ENCODE measurements at places on chromosomes 1 and 21.
A peak's percentile ranks its signal among the peaks of the same experiment; 100 is the strongest.

- DNase-seq = no peak
Measured at GRCh38 chr1:33560680-33561079, 88.2 kb downstream of the ZSCAN20 start.

- peak; percentile 90 for DNase-seq
Measured at GRCh38 chr1:86395751-86396497, at the start of gene ODF2L. TSS of gene ODF2L (minus strand) at chr1:86396323. CDS start at chr1:86387027, 9,296 bp downstream.

DNA sequence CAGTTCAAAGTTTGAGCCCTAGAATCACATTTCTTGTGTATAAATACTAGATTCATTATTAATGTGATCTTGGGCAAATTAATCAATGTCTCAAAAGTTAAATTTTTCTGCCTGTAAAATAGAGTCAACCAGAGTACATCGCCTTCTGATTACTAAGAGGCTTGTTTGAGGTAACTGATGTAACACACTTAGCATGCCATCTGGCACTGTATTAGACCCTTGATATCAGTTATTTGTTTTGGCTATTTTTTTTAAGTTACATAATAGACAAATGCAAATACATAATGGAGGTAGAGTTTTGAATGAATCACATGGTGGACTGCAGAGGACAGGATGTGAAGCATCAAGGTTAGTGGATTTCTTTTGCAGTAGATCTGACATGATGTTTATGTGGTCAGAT is 298.4 kb downstream of the ADGRL2 start:
- DNase-seq = no peak

- peak; percentile 74 for DNase-seq
Measured at GRCh38 chr1:84688463-84689061, 1.7 kb downstream of the SSX2IP start.

- DNase-seq = no peak
Measured at GRCh38 chr1:90393025-90393424, 324.1 kb downstream of the BARHL2 start.

DNA sequence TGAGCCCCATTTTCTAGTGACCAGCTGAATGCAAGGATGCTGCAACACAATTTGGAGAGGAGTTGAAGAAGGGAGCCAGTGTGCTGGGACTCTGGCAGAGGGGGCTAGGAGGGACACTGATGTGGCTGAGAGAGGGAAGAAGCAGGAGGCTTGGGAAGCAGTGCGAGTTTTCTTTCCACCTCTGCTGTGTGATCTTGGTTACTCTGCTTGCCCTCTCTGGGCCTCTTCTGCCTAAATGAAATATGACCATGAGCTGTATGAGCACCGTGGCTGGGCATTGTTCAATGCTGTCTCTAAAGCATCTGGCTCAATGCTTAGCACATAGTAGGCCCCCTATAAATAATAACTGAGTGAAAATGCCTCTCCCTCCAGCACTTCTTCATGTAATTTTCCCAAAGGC is 65.3 kb upstream of the PAX7 start:
- no peak for DNase-seq

GRCh38 chr1:3690282-3691065 is 38.2 kb downstream of the TP73 start:
- no peak for DNase-seq

DNA sequence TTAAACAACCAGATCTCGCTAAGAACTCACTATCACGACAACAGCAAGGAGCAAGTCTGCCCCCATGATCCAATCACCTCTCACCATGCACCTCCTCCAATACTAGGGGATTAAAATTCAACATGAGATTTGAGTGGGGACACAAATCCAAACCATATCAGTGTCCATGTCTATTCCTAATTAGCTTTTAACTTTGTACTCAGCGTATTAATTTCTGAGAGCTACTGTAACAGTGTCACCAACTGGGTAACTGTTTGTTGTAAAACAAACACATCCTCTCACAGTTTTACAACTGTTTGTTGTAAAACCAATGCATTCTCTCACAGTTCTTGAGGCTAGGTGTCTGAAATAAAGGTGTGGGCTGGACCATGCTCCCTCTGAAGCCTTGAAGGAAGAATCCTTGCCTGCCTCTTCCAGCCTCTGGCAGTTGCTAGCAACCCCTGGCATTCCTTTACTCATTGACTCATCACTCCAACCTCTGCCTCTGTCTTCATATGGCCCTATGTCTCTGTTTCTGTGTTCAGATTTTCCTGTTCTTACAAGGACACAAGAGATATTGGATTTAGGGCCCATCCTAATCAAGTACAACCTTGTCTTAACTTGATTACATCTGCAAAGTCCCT is 121.2 kb downstream of the LTN1 start:
- DNase-seq = no peak

- DNase-seq = no peak
Measured at GRCh38 chr1:201543871-201544642, 5.1 kb downstream of the NAV1 start.

DNA sequence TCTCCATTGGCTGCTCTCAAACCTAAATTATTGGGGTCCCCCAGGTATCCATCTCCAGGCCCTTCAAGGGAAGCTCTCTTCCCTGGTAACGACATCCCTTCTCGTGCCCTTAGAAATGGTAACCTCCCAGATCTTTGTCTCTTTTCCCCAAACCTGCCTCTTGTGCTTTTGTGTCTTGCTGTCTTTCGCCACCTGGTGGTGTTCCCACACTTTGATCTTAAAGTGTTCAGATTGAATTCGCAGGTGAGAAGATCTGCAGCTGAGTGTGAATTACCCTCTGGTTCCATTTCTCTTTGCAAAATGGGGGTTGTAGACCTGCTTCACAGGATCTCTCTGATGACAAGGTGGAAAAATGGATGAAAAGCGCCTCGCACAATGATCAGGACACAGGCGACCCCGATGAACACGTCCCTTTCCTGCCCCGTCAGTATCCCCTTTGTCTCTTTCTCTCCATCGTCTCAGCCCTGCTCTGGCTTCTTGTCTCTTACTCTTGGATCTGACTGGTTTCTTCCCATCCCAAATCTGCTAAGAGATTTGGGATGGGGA is 53.1 kb downstream of the DOP1B start:
- DNase-seq = peak; percentile 74
